ENCODE measurements at places on chromosomes 7 and 10.

GRCh38 chr10:74176380-74177139 lies 25.5 kb downstream of the ADK start:
- DNase-seq, result peak; percentile 94

DNA sequence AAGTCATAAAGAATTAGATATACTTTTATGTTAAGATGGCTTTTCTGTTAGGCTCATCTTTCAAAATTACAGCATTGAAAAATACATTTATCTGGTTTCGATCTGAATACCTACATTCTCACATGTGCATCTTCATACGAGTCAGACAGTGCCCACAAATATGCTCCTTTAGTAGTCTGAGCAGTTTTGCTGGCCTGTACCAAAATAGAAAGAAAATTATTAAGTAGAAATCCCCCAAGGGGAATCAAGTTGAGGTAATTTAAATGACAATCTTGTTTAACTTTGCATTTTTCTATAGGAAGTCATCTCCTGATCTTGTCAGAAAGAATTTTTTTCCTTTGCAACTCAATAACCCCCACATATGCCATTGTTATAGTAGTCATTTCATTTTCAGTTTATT lies 287.4 kb upstream of the SEMA3D start:
- DNase-seq, result no peak

DNA sequence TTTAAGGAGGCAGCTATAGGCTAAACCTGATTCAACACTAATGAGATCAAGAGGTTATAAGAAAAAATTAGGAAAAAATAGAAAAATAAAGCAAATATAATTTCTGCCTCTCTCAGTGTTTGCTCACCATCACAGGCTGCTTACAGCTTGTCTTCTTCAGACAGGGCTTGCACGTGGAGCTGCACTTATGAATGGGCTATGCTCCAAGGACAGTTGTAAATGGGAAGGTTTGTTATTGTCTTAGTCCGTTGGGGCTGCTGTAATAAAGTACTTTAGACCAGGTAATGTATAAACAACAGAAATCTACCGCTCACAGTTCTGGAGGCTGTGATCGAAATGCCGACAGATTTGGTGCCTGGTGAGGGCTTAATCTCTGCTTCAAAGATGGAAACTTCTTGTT lies 219.8 kb downstream of the NEBL start:
- no peak for DNase-seq

DNA sequence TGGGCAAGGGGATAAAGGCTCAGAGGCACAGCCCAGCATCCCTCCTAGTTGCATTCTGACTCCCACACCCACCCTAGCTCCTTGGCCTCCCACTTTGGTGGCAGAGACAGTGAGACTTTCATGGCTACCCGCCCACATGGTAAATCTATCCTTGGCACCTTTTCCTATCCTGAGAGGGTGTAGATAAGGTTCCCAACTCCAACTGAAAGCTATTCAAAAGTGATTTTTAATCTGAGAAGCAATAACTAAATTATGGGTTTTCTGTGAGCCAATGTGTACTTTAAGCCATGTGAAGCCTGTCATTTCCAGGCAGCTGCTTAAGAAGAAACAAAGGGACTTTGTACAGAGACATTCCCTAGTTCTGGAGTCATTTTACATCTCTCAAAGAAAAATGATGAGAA lies 9.1 kb downstream of the LAMB1 start:
- no peak for DNase-seq

DNA sequence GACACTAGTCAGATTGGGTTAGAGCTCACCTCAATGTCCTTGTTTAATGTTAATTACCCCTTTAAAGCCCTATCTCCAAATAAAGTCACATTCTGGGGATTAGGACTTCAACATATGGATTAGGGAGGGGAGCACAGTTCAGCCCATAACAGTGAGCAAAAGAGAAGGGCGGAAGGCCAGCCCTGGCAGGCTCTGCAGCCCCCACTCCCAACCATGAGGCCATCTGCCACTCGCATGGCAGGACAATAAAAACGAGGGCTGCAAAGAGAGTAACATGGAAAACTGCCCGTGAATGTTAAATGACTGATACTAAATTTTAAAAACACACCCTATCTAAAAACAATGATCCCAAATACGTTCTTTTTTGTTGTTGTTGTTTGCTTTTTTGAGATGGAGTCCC lies 38.7 kb downstream of the RGS10 start:
- DNase-seq, result peak; percentile 75

DNA sequence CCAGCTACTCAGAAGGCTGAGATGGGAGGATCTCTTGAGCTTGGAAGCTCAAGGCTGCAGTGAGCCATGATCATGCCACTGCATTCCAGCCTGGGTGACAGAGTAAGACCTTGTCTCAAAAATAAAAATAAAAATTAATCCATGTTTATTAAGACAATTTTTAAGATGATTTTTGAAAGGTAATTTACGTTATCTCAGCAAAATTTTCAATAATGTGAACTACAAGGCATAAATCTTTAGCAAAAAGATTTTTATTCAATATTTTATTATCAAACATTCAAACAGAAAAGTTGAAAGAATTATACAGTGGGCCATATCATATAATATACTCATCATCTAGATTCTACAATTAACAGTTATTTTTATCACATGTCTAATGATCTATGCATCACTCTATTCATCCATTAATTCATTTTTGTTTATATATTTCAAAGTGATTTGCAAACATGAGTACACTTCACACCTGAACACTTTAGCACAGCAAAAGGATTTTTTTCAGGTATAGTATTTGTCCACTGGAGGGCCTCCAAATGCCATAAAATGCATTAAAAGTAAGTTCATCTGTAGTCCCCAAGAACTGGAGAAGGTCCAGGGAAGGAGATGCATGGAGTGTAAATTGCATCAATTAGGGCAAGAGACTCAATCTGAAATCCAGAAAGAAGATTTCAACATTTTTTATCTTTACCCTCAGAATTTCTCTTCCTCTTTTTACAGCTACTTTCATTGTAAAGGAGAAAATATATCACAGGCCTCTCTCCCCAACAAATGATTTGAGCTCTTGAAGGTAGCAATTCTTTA lies 38.6 kb upstream of the RSBN1L start:
- peak; percentile 56 for DNase-seq

- no peak for DNase-seq
Observed at GRCh38 chr7:151395036-151395367, 14.8 kb downstream of the WDR86 start.

- DNase-seq, result no peak
Observed at GRCh38 chr7:67771846-67772605, 775.4 kb downstream of the TYW1 start.

DNA sequence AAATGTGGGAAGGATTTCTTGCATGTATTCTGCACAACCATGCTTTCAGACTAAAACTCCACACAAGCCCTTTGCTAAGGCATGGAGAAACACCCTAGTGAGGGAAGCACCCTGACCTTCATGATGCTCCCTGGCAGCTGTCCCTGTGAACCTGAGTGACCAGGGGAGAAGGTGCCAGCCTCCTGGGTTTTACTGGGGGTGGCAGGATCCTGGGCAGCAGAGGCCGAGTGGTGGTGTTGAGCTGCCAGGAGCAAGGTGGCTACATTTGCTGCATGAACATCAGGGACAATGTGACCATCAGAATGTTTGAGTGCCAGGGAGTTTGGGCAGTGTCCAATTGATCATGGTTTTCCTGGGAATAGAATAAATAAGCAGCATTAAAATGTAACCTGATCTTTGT lies 437.9 kb downstream of the TCERG1L start:
- DNase-seq, result no peak

GRCh38 chr7:80770675-80771081 lies 132.2 kb downstream of the CD36 start:
- no peak for DNase-seq

GRCh38 chr7:86199881-86200614 lies 443.7 kb upstream of the GRM3 start:
- no peak for DNase-seq

- no peak for DNase-seq
Observed at GRCh38 chr7:113921363-113921762, 2.6 kb upstream of the PPP1R3A start.

GRCh38 chr10:96311180-96311715 lies 7.0 kb downstream of the DNTT start:
- DNase-seq, result no peak

DNA sequence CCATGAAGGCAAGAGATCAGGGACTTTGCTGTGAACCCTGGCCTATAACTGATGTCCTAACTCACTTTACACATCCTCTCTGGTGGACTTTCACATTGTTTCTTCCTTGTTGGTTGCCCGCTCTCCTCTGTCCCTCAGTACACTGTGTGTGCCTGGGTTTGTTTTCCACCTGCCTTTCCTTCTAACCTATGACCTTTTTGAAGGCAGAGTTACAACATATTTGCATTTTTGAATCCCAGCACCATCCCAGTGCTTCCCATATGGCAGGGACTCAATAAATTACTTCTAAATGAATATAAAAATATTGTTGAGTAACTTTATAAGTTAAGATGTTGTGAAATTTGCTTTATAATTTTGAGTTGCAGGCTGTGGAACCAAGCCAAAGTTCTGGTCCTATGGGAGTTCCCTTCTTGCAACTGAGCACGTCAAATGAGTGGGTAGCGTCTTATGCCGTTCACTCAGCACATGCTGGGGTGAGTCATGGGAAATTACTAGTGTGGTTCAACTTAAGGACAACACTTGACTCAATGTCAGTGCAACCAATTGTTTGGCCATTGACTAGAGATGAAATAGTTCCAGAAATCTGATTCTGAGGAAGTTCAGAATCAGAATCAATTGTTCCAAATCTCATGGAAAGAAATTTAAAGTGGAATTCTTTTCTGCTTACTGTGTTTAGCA lies 250.9 kb downstream of the TWIST1 start:
- no peak for DNase-seq

DNA sequence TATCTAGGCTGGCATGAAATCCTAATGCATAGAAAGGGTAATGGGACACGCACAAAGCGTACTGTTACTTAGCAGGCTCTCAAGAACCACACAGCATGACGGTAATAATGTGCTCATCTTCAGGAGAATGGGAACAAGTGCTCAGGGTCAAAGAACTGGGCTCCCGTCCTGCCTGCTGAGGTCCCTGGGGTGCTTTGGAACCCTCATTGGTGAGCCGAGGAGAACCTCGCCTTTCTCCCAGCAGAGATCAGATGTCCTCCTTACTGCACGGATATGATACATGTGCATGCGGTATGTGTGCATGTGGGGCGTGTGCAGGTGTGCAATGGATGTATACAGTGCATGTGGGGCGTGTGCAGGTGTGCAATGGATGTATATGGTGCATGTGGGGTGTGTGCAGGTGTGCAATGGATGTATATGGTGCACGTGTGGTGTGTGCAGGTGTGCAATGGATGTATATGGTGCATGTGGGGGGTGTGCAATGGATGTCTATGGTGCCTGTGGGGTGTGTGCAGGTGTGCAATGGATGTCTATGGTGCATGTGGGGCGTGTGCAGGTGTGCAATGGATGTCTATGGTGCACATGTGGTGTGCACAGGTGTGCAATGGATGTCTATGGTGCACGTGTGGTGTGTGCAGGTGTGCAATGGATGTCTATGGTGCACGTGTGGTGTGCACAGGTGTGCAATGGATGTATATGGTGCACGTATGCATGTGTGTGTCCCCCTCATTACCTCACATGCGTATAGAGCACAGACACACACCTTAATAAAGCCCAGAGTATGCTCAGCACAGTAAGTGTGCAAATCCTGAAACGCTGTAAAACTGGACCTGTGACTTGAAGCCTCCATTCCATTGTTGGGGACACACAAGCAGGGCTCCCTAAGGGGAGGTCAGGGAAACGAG lies 336.3 kb downstream of the PTPRN2 start:
- no peak for DNase-seq

DNA sequence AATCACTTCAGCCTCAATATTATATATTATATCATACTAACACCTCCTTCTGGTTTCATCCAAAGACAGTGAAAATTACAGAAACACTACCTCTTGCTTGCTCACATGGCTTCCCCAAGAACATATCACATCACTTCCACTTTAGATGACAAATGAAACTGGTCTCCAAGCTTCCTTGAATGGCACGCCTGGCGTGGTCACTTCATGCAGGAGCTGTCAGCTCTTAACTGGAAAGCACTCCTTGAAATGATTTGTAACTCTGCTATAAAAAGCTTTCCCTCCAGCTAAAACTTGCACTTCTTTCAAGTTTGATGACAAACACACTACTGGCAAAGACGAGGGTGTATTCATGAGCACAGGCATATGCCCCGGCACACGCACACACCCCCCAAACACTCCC lies 84.1 kb upstream of the INHBA start:
- DNase-seq, result no peak

GRCh38 chr10:81920213-81920829 lies 45.3 kb downstream of the NRG3 start:
- no peak for DNase-seq

- DNase-seq, result no peak
Observed at GRCh38 chr10:46042527-46042926, 3.5 kb downstream of the MSMB start.

GRCh38 chr10:77605466-77605865 lies 32.1 kb downstream of the KCNMA1 start:
- no peak for DNase-seq

DNA sequence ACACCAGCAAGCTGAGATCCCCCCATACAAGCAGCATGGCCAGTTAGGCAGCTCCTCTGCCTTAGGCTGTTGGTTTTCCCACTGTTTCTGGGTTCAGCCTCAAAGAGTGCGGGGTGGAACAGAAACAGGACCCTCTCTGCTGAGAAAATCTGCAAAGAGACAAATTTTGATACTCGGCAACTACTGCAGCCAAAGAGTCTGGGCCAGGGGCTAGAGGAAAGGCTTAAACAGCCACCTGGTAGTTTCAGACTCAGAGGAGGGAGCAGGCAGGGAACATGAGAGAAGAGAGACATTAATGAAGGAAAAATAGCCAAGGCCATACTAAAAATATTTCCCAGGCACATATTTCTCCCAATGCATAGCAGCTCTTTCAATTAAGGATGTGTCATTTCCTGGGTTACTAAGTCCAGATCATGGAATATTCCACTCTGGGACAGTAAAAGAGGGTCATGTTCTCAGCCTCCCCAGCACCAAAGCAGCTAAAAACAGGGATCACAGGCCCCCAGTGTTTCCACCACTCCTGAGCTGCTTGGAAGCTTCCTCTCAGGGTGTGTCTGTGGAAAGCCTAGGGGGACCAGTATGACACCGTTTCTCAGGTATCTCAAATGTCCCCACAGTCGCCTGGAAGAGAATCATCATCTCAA lies 29.8 kb downstream of the PDLIM1 start:
- no peak for DNase-seq

DNA sequence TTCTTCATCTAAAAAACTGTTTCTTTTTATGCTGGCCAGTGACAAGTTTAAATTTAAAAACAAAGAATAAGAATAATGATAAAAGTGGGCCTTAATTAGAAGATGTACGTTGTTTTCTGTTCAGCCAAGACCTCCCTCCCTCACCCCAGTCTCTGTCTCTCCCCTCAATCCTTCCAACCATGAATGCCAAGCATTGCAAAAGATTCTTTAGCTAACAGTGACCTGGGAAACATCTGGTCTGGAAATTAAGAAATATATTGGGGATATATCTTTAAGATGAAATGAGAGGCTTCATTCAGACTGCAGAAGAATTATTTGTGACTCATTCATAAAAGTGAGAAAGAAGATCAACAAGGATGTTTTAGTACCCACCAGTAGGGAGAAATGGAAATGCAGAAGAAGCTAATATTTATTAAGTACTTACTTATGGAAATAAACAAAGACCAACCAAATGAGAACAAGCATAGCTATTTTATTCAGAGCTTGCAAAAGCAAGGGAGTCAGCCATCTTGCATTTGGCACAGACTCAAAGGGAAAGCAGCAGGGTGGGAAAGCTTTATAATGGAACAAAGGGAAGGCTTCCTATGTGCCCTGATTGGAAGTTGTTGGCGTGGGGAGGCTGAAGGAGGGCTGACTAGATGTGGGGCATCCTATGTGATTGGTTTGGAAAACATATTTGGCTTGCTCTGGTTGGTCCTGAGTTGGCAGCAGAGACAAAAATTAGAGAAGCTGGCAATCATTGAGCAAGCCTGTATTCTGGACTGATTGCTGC lies 595.4 kb upstream of the GHITM start:
- no peak for DNase-seq

GRCh38 chr7:11751807-11752389 lies 80.1 kb downstream of the THSD7A start:
- no peak for DNase-seq

Measured in cerebellum (tissue), 4 donors.